CD8-positive, alpha-beta memory T cell (primary cell): ENCODE measurements at places on chromosomes 3 and 15. TPM values are rescaled to one million over a fixed set of nuclear protein-coding genes. Genes with fewer than 3 reads are reported as not detected.

- DNase-seq, result no peak
Observed at GRCh38 chr15:68204361-68204760, 771 bp downstream of the CALML4 start.

- no peak for DNase-seq
Observed at GRCh38 chr3:149332227-149332765, 1.1 kb downstream of the TM4SF18 start.

DNA sequence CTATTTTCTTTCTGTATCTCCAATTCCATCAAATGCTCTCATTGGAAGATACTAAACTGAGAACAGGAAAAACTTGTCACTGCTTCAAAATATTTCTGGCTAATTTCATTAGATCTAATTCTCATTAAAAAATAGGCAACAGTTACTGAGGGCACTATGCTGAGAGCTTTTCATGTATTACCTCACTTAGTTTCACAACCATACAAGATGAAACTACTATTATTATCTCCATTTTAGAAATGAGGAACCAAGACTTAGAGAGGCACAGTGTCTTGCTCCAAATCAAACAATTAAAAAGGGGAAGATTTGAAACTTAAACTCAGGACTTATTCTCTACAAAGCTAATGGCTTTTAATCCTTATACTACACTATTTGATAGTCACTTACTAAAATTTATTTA is 7.2 kb upstream of the OTOL1 start:
- DNase-seq, result no peak

- no peak for DNase-seq
Observed at GRCh38 chr3:122520861-122521260, 6.1 kb upstream of the KPNA1 start.

Gene A4GNT
- not detected for total RNA-seq

GRCh38 chr3:133962849-133963248 is 66.9 kb downstream of the SLCO2A1 start:
- DNase-seq, result no peak

Gene EPHB3
- 0.04 TPM for total RNA-seq

DNA sequence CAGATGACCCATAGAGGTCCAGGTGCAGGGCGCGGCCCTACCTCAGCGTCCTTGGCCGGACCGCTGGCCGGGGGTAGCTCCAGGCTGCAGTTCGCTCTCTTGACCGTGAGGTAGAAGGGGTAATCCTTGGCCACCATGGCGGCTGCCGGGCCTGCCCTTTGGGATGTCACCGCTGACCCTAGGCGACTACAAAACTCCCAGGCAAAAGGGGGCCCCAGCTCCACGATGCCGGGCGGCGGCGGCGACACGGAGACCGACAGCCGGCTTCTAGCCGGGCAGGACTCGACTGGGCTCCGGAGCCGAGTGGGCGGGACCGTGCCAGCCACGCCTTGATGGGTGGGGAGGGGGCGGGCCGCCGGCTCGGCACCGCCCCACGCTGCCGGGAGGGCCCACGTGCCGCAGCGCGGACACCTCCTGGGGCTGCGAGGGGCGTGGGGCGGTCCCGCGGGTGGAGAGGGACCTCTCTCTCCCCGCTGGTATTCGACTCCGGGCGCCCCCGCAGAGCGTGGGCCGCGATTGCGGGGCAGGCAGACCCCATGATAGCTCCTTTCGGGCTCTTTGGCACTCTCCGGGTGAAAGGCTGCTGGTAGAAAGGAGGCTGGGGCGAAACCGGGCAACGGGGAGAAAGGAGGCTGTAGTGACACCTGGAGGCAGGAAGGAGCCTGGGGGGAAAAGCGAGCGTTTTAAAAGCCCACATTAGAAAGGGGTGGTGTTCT is at the start of gene ARHGEF3:
Gene ARHGEF3 (minus strand): TSS at position 288 of the 716 bp plus-strand sequence. CDS start 151 bp downstream, at position 137.
- peak; percentile 84 for DNase-seq

GRCh38 chr3:62669161-62669560 is 206.1 kb downstream of the CADPS start:
- DNase-seq, result no peak

GRCh38 chr3:38139191-38139590 is 730 bp downstream of the MYD88 start:
- DNase-seq, result no peak

- no peak for DNase-seq
Observed at GRCh38 chr15:59333401-59334075, 39.1 kb downstream of the MYO1E start.

- no peak for DNase-seq
Observed at GRCh38 chr3:43759297-43759782, 68.6 kb downstream of the ABHD5 start.

DNA sequence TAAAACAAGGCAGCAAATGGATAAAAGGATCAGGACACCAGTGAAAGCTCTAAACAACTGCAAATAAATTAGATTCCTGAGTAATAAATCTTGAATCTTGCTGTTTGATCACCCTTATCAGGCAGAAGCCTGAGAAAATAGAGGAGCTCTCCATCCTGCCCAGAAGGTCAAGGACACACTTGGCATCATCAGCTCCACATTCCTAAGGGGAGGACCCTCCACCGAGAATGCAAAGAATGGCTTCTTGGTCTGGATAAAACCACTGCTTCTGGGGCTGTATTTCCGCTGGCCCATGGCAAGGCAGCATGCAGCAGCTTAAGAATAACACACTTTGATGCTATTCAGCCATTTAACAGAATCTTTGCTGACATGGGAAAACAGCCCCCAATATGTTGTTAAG is 108.9 kb upstream of the TSC22D2 start:
- DNase-seq, result no peak

Gene UROC1
- not detected for total RNA-seq

GRCh38 chr3:157116017-157116416 is 43.9 kb downstream of the CCNL1 start:
- DNase-seq, result no peak

Gene KCNMB2
- not detected for total RNA-seq

DNA sequence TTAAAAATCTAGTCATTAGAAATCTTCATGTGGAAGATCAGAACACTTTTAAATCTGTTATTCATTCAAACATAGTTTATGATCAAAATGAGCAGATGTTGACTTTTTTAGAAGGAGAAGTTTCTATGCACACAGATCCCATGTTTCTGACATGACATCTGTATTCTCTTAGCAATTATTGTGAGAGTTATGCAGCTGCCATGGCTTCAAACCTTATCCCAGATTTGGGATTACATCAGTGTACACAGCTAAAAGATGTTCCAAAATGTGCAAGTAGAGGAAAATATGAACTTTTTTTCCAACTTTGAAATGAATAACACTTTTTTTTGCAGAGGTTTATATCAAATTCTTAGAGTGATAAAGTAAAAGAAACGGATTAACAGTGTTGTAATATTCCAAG is 1166.9 kb downstream of the ZPLD1 start:
- no peak for DNase-seq

Gene GOLGB1
- total RNA-seq, result 17.3 TPM

DNA sequence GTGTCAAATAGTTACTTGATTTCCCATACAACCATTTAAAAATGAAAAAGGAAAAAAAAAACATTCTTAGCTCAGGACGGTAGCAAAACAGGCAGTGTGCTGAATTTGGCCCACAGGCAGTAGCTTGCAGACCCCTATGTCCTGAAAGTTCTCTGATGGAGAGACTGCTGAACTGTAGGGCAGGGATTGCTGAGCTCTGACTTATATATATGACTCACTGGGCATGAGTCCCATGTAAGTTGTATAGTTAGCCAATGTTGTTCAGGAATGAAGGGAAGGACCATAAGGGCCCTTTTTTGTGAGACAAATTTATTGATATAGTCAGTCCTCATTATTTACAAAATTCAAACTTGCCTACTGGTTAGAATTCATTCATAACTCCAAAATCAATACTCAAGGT is 36.9 kb upstream of the FRMD4B start:
- DNase-seq, result no peak
